Right cardiac atrium (tissue), 5 donors: ENCODE measurements at places on chromosomes 2 and 18. TPM values are rescaled to one million over a fixed set of nuclear protein-coding genes. Genes with fewer than 3 reads are reported as not detected.

DNA sequence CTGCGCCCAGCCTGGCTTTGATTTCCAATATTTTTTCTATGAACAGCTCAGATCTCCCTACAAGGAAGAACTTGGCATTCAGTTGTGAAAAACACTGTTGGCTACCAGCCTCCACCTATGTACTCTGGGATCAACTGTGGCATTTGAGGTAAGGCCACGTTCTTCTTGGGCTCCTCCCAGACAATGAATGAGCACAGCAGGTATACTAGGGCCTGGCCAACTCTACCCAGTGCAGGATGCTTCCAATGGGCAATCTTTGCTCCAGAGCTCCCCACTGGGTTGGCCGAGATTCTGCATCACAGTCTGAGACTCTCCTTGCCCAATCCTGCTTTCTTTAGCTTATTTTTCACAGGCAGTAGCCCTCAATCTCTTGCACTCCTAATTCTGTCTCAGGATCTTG is 75.9 kb downstream of the TMEM131 start:
- DNase-seq = no peak

DNA sequence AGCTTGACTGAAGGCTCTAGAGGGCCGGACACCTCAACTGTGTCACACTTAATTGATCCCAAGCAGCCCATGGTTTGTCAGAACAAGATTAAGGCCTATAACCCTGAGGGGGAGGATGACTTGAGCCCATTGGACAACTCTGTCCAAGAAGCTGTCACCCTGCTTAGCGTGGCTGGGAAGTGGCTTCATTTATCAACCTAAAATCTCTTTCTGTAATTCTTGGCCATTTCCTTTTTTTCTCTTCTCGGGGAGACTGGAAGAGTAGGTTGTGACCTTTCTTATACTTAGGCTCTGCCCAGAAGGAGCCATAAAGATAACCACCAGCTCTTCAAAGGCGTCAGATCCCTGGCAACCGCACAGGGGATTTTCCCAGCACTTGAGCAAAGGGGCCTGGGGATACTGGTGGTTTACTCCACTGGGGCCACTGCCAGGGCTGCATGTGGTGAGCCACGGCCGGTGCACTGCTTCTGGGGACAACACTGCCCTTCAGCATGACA is 265.5 kb downstream of the CYRIA start:
- peak; percentile 47 for DNase-seq

DNA sequence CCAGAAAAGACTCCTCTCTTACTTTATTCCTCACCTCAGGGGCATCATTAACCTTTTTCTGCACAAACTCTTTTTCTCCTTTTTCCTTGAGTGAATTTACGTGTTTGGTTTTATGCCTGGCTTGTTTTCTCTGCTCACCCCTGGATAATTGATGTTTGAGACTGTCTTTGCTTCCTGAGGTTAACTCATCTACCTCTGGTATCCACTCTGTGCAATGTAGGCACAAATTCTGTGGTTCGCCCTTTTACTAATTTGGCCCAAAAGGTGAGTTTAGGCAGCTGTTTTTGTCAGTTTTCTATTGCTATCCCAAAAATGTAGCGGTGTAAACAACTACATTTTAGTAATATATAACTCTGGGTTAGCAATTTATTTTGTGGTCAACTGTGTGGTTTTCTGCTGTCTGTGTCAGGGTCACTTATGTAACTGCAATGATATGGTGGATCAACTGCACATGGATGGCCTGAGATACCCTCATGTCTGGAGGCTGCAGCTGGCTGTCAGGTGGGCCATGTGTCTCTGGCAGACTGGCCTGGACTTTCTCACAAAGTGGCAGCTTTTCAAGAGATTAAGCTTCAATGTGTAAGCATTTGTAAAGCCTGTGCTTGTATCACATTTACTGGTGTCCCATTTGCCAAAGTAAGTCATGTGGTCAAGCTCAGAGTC is 329.7 kb downstream of the FSIP2 start:
- DNase-seq = no peak

GRCh38 chr2:37857575-37858399 is 67.3 kb upstream of the RMDN2 start:
- DNase-seq = no peak

The XDH gene
- total RNA-seq = 0.29 TPM

The ARHGAP25 gene
- 9.7 TPM for total RNA-seq

The FMNL2 gene
- 10.8 TPM for total RNA-seq

The SCN9A gene
- total RNA-seq = 1.0 TPM
